ENCODE measurements at places on chromosomes 7 and 10.
A peak's percentile ranks its signal among the peaks of the same experiment; 100 is the strongest.

GRCh38 chr10:53395449-53395848, 622.9 kb upstream of the MBL2 start:
- DNase-seq: no peak

DNA sequence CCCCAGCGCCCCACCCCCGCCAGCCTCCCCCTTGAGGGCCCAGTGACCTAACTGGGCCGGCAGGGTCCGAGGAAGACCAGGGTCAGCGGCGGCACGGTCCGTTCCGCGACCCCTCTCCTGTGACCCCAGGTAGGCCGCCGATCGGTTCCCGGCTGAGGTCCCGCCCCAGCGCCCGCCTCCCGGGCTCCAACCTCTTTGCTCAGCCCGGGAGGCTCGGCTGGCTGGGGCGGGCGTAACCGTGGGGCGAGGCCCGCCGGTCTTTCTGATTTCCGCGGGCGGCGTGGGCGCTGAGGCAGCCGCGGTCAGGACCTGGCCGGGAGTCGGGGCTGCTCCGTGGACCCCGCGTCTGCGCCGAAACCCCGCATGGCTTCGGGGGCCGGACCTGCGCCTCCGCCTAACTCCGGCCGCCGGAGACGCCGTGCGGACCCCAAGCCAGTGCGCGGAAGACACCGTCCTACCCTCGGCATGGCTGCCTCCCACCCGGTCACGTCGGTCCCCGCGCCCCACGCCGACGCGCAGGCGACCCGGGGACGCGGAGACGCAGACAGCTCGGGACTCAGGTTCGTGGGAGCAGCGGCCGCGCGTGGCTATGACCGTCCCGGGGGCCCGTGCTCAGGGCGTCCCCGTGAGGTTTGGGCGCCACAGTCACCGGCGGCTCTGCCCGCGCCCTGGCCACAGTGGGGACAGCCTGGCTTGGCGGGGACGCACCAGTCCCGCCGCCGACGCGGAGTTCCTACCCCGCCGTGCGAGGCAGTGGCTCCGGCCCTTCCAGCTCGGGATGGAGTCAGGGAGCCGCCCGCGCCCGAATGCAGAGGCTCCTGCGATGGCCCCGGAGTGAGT, 1.0 kb upstream of the VENTX start:
- no peak for DNase-seq

DNA sequence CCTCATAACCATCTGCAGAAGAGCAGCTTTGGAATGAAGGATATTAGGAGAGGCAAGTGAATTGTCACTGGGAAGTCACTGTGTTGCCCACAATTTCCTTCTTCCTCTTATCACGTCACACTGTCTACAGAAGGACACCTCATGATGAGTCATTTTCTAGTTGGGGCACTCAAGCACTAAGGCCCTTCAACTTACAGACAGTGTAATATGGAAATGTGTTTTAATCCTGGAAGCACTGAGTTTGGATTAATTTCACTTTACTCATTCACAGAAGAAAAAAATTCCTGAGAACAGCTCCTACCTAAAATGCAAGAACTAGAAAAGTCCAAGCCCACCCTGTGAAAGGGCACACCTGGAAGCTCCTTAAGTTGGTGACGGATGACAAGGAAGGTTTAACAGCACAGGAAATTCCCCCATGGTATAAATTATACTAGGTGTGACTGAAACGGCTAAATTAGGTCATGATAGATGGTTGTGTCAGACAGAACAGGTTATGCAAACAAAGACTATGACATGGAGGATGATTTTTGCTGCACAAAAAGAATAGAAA, 56.6 kb downstream of the PARD3 start:
- no peak for DNase-seq

DNA sequence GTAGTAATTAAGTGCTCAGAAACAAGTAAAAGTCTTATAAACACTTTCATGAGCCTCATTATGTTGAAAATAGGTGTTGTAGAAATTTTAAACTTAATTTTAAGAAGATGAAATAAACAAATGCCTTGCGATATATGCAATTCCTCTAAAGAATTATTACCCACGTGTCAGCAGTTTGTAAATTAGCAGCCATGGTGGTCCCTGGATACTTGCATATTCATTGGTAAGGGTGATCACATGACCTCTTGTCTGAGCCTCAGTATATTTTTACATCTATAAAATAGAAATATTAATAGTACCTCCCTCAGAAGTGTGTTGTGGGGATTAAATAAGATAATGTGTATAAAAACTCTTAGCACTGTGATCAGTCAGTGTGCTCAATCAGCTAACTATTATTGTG, 141.5 kb upstream of the SVIL start:
- DNase-seq: no peak

DNA sequence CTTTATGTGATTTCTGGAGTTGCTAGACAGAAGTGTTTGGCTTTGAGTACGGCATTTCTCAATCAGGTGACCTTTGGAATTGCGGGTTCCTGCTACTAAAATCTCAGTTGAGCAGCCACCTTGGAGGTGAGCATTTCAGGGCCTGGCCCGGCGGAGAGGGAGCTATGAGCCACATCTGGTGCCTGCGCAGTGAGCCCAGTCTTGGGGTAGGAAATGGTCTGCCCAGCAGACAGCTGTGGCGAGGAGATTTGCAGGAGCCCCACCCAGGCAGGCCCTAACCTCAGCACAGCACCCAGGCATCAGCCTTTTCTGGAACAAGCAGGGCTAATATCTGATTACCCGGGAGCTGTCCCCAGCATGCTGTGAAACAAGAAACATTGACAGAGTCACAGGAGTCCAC, 547.9 kb upstream of the FOXK1 start:
- no peak for DNase-seq

DNA sequence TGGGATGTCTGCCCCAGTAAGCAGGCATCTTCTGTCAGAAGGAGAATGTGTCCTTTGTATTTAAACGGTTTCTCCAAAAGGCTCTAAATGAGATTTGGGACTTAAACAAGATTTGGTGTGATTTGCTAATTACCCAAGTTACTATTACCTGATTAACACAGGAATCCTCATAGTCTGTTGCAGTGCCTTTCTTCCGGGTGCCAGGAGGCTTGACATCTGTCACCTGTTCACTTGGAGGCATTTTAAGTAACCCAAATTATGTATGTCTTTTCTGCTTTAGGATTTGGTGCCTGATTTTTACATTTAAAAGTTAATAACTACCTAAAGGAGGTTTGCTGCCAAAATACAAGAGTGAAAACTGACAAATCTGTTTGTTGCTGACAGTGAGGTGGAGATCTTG, 587.9 kb upstream of the GALNT17 start:
- DNase-seq: no peak

GRCh38 chr10:84256510-84257342, 11.9 kb downstream of the RGR start:
- DNase-seq: no peak

DNA sequence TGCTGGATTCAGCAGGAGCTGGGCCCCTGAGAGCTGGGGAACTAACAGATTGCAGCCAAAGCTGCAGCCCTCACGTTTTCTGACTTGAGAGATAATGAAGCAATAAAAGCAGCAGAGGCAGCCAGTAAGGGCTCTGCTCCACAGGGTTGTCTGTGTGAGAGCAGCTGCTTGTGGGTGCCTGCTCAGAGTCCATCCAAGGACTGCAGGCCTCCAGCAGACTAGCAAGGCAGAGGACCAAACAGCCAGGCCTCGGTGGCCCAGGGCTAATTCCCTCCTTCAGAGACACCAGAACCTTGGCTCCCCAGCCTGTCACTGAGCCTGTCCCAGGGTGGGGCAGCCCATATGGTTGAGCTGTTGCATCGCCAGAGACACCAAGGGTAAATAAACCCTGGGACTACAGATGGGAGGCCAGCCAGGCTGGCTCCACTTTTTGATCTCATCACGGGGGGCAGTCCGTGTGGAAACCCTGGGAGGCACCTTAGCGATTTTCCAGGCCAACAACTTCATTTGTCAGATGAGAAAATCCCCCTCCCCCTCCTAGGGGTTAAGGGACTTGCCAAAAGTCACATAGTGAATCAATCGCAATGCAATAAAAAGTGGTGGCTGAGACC, 229.2 kb downstream of the WDR11 start:
- DNase-seq: no peak

GRCh38 chr7:108329514-108329913, 126.7 kb downstream of the NRCAM start:
- DNase-seq: no peak

- DNase-seq: no peak
These were observed 98.4 kb downstream of the SNX10 start for GRCh38 chr7:26390016-26390415.

GRCh38 chr10:71156436-71156835, 55.9 kb upstream of the UNC5B start:
- no peak for DNase-seq

- DNase-seq: no peak
These were observed 49.5 kb upstream of the CACUL1 start for GRCh38 chr10:118804262-118804773.

DNA sequence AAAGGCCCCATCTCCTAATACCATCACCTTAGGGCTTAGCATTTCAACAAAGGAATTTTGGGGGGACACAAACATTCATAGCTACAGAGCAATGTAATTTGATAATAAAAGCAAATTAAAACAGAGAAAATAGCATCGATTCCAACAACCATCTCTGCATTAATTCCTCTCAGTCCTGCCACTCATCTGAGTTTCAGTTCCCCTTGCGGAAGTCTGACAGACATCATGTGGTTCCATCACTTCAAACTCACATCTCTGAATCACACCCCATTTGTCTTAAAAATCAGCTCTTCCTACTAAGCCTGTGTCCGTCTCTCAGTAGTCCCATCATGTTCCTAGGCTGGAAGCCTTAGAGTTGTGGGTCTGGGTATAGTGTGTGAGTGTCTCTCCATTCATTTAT, 3.6 kb downstream of the ADCK2 start:
- peak; percentile 33 for DNase-seq

GRCh38 chr10:124650820-124651401, 93.3 kb downstream of the FAM53B start:
- DNase-seq: peak; percentile 69

GRCh38 chr10:128373071-128373749, 247.0 kb upstream of the MKI67 start:
- DNase-seq: no peak

DNA sequence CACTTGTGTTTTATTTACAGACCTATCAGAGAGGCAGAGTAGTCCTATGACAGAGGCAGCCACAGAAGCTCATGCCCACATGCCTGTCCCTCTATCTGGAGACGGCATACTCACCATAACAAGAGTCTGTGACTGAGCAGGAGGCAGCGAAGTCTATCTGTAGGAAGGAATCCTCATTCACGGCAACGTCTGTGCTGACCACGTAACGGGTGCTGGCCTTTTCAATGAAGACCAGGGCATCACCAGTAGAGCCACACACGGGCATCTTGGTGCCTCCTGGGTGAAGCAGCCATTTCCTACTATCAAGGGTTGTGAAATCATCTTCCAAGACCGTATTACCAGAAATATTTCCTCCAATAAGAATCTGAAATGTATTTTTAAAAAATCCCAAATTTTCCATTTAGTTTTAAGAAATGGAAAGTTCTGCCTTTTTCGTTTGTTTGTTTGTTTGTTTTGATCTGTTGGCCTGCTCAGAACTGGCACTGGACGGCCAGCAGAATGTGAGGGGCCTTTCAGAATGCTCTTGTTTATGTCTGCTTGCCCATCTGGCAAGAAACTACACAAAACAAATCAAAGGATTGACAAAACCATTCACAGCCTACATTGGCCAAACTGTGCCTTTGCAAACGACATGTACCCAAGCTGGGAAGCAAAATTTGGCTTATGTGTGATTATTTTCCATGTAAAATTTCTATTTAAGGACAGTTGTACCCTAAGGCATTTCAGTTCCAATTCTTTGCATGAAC, 93.1 kb upstream of the SLC26A5 start:
- no peak for DNase-seq

- no peak for DNase-seq
These were observed 435.8 kb downstream of the EXOC4 start for GRCh38 chr7:133688483-133689239.

DNA sequence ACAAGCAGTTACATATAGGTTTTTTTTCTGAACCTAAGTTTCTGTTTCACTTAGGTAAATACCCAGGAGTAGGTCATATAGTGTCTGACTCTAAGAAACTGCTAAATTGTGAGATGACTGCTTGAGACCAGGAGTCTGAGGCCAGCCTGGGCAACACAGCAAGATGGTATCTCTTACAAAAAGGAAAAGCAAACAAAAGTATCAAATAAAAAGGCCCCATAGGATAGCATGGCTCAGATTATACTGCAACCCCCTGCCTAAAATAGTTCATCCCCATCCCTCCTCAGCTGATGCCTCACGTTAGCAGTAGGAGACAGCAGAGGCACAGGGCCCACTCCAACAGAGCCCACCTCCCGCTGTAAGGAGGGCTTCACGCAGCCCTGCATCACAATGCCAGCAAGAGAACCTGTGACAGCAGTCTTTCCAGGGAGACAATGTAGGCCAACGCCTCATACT, 90.3 kb downstream of the SRPK2 start:
- no peak for DNase-seq

- DNase-seq: no peak
These were observed 1.4 kb downstream of the RBP3 start for GRCh38 chr10:47349516-47349915.

DNA sequence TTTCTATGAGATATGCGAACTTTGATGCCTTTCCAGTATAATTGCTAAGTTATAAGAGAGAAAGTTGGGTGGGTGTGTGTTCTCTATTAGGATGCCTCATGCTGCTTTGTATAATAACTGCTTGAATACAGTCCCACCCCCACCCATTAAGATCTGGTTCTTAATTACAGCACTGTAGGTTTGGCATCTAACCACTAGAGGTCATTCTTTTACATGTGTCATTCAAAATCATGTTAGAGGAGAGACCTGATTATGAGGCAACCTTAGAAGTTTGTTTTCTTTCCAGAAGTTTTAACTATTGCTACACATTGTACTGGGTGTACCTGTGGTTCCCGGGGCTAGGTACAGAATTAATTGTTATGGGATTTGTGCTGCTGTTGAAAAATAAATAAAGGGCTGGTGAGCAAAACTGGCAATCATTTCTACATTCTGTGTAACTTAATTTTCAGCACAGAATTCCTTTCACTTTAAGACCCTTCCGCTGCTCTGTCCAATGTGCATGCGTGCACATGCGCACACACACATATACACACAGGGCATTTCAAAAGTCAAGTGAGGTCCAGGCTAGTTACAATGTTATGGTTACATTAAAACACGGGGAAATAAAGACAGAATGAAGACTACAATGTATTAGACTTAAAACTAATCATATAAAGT, 1156.3 kb downstream of the SORCS3 start:
- DNase-seq: no peak

DNA sequence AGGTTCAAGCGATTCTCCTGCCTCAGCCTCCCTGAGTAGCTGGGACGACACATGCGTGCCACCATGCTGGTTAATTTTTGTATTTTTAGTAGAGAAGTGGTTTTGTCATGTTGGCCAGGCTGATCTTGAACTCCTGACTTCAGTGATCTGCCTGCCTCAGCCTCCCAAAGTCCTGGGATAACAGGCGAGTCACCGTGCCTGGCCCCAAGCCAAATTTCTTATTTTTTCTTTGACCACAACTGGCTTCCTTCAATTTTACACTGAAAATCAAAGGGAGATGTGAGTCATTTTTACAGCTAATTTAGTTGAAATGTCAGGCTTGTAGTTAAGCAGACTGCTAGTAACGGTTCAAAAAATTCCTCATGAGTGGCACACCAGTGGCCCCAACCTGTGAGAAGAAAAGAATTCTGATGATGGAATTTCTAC, 7.8 kb downstream of the RNF216 start:
- DNase-seq: peak; percentile 12

- DNase-seq: no peak
These were observed 111.4 kb upstream of the ZEB1 start for GRCh38 chr10:31207636-31208035.

- no peak for DNase-seq
These were observed 22.8 kb downstream of the DNAH11 start for GRCh38 chr7:21565614-21566013.
